T-helper 9 cell (primary cell): ENCODE measurements at places on chromosomes 12 and 14.

GRCh38 chr14:95320078-95320895 is 579 bp upstream of the CLMN start:
- DNase-seq: no peak

DNA sequence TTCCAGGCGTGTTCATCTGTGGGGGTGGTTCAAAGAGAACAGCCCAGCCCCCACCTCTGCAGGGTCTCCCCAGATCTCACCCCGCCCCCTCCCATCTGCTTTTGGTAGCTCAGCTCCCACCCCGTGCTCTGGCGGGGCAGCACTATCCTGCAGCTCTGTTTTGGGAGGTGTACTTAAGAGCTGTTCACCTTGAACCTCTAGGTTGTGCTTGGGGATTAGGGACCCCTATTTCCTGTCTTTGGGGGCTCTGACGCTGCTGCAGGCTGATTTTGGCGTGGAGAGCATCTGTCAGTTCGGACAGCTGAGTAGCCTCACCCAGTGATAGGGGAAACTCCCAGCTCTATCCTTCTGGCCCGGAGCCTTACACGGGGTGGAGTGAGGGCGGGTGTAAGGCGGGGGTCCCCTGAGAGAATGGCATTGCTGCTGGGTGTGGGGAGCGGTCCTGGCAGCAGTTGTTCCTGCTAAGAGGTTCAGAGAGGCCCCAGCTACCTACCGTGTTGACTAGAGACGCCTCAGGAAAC is 765 bp downstream of the TMEM120B start:
- DNase-seq: no peak

GRCh38 chr14:74548881-74549280 is 55.3 kb downstream of the ISCA2 start:
- DNase-seq: no peak

DNA sequence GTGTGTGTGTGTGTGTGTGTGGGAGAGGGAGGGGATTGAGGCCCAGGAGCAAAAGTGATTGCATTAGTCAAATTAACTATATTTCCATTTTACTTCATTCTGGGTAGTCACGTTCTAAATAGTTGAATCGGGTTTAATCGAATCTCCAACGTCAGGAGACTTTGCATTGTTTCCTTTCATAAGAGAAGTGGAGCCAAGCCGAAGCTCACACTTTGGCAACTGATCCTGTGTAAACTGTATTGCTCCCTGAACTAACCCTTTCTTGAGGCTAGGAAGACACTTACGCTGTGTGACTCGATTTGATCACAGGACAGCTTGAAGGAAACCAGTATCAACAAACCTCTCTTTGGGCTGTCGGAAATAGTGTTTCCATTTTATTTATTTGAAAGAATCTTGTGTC is 363.4 kb upstream of the ATP2B1 start:
- DNase-seq: no peak

GRCh38 chr12:26158078-26158764 is 33.4 kb upstream of the BHLHE41 start:
- no peak for DNase-seq

DNA sequence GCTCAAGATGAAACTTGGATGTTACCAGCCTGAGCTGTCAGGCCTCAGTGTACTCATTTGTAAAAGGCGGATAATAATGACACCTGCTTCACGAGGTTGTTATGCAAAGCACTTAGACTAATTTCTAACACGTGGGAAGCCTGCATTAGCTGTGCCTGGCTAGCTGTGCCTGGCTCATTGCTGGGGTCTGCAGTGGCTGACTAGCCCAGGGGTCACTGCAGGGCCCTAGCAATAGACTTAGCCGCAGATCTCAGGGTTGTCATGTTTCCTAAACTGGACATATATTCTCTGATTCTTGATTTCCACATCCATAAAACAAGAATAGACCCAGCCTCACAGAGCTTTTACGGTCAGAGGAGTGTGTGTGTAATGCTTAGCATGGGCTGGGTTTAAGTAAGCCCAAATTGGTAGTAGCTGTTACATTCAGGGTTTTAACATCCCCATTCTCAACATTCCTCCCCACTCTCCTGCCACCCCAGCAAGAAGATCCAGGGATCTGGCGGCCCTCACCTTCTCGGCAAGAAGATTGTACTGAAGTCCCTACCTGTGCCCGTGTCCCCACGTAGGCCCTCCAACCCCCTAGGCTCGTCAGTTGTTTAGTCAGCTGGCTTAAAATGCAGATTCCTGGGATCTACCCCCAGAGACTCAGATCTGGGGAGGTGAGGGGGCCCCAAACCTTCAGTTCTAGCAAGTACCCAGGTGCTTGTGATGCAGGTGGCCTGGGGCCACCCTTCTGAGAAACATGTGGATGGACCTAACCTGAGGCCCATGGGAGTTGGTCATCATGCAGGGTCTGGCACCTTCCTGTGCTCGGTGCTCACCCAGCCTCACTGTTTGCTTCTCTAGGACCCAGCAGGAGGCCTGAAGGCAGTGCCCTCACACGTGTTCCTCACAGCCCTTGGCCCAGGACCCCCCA is 8.6 kb downstream of the NR4A1 start:
- no peak for DNase-seq

DNA sequence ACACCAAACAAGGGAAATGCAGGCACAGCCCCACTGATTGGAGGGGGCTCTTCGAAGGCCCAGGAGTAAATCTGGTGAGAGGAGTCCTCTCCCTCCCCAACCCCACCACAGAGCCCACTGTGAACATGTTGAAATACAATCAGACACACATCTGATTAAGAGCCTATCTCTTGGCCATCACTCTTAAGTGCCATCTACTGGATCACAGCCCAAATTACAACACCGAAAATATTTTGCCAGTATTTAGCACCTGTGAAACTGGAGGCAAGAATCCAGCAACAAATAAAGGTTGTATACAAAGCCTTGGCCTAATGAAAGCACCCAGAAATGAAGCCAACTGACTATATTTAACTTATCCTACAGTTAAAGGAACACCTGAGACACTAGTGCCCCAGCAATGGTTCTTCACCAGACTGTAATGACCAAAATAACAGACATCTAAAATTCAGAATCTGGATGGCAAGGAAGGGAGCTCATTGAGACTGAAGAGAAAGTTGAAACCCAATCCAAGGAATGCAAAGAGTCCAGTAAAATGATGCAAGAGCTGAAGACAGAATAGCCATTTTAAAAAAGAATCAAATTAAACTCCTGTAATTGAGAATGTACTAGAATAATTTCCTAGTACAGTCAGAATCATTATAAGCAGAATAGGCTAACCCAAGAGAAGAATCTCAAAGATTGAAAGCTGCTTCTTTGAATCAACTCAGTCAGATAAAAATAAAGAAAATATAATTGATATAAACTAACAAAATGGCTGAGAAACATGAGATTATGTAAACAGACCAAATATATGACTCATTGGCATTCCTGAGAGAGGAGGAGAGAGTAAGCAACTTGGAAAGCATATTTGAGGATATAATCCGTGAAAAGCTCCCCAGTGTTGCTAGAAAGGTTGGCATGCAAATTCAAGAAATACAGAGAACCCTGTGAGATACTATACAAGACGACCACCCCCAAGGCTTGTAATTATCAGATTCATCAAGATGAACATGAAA is 1117.0 kb downstream of the FLRT2 start:
- no peak for DNase-seq

DNA sequence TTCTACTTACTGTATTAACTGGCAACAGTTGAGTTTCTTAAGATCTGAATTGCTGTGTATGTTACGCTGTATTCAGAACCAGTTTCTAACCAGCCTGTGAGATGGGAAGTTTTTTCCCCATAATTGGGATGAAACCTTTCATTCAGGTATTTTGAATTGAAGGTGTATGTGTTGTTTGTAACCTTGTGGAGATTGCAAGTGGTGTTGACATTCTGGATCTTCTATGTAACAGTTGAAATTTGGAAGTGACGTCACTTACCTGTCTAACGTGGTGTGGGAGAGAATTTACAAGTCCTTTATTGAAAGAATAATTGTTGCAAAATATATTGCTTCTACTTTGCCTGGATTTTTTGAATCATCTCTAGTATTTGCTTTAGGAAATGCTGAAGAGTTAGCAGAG is 5.5 kb downstream of the RAN start:
- no peak for DNase-seq

GRCh38 chr14:31990183-31990857 is 86.8 kb upstream of the ARHGAP5 start:
- no peak for DNase-seq

- no peak for DNase-seq
Measured at GRCh38 chr12:68106160-68106559, 53.4 kb downstream of the IFNG start.

DNA sequence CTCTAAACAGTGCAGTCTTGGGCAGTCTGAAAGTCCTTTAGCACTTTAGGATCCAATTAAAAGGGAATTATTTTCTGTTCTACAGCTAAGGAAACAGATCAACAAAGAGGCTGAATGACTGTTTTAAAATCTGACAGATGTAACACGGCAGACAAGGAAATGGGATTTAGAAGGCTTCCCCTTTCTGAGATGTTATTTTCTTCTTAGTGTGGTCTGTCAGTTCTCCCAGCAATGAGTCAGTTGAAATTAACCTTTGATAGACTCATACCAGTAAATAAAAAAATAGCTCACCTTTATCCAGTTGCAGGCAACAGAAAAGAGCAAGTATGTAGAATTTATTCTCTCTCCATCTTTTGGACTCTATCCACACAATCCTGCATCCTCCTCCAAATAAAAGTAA is 98.1 kb downstream of the NEDD1 start:
- DNase-seq: no peak

GRCh38 chr12:131589221-131589897 is 121.5 kb upstream of the SFSWAP start:
- no peak for DNase-seq

DNA sequence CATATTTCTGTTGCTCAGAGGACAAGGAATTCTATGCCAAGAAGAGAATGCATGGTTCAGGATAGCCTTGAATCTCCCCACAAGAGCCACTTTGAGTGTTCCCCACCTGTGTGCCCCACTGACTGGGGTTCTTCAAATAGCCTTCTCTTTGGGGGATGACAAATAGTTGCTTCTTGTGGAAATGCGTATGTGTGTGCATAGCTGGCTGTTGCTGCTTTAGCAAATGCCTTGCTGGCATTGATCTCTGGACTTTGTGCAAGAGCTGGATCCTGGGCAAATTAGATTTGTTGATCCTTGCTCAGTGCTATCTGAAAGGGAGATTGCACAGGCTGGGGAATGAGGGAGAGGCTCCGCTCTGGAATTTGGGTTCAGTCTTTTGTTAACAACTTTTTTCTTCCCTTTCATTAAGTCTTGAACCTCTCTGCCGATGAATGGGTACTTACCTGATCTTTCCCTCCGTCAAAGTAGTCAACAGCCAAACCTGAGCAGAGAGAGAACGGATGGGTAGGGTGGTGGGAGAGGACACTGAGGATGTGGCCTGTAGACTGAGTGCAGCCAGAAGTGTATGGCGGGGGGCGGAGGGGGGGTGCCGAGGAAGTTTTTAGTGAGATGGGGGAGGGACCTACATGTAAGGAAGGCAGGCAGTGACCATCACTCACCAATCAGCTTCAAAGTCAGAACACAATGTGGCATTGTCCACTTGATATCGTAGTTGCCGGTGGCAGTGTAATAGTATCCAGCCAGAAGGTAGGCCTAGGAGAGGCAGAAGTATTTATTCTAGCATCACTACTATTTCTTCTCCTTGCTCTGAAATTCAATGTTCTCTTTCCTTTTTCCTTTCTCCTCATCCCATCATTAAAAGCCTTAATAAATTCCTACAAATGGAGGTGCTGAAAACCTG is 10.7 kb downstream of the EMG1 start:
- no peak for DNase-seq

- no peak for DNase-seq
Measured at GRCh38 chr12:6367065-6367968, 8.0 kb downstream of the SCNN1A start.

GRCh38 chr14:73965216-73965615 is 15.1 kb downstream of the COQ6 start:
- no peak for DNase-seq

GRCh38 chr14:100222224-100223093 is 16.5 kb upstream of the YY1 start:
- DNase-seq: no peak

DNA sequence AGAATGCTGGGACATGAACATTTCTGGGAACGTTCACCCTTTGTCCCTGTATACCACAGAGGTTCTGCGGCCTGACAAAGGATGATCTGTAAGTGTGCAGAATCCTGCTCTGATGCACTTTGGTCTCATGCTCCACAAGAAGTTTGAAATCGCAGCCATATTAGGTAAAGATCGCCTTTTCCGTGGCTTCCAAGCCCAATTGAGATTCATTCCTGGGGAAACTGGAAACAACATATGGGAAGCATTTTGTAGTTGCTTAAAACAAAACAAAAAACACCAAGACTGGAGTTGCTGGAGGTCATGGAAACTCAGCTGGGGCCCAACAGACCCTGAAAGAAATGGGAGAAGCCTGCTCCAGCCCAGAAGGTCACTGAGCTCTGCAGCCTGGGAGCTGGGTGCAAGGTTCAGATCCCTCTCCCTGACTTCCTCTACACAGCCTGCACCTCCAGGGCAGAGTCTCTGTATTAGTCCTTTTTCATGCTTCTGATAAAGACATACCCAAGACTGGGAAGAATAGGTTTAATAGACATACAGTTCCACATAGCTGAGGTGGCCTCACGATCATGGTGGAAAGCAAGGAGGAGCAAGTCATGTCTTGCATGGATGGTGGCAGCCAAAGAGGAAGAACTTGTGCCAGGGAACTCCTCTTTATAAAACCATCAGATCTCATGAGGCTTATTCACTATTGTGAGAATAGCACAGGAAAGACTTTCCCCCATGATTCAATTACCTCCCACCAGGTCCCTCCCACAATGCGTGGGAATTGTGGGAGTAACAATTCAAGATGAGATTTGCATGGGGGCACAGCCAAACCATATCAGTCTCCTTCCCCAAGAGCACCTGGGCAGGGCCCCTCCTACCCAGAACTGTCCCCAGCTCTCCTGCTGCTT is 60.8 kb upstream of the CHGA start:
- no peak for DNase-seq

- no peak for DNase-seq
Measured at GRCh38 chr14:66239589-66239988, 246.6 kb upstream of the CCDC196 start.

GRCh38 chr14:104582005-104582404 is 2.4 kb downstream of the C14orf180 start:
- no peak for DNase-seq

DNA sequence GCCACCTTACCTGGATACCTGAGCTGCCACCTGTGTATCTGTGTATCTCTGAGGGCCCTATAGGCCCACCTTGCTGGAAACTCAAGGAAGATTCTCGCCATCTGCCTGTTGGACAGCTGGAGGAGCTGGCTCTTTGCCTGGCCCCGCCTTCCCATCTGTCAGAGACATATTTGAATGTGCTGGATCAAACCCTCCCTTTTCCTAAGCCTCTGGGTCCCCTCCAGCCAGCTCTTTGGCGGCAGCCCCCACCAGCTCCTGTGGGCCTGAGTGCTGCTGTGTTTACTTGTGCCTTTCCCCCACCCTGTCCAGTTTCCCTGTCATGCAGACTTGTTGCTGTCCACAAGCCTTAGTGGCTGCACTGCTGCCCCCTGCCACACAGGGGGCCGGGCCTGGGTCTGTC is 55.9 kb upstream of the SRSF5 start:
- no peak for DNase-seq

DNA sequence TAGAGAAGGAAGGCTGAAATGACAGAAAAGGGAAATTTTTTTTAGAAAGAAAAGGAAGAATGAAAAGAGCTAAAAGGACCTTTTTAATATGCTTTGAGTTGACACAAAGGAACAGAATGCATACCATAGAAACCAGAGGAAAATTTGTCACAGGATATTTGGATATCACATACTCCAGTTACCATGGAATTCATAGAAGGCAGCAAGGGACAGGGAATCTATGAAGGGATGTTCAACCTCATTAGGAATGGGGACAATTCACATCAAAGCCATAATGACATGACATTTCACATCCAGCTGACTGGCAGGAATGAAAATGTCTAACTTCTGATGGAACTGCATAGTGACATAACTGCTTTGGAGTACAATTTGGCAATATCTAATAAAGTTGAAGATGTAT is 469.4 kb downstream of the CCER1 start:
- no peak for DNase-seq
